ENCODE measurements at places on chromosomes 12 and 14.
A peak's percentile ranks its signal among the peaks of the same experiment; 100 is the strongest.

DNA sequence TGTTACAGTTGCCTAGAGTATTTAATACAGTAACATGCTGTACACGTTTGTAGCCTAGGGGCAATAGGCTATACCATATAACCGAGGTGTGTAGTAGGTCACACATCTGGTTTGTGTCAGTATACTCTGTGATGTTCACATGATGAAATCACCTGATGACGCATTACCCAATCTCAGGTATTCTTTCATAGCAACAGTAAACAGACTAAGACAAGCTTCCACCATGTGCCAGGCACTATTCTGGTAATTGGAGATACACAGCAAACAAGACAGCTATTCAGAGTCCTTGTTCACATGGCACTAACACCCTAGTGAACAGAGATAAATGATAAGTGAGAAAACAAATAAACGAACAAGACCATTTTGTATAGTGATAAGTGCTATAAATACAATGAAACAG is 3.8 kb upstream of the PDE3A start:
- DNase-seq, result peak; percentile 45

DNA sequence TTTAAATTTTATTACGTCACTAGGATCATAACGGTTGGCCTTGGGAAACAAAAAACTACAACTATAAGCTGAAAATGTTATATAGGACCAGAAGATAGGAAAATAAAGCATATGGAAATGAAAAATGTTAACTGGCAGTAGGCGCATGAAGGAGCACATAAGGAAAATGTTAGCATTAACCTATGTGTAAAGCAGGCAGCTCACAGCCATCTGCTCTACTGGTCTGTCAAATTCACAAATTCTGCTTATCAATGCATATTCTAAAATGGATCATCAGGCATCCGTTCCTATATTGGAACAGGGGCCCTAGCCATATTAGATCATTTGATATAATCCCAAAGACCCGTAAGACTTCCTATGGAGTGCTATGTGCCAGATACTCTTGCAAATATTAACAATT is 263.9 kb downstream of the MDGA2 start:
- DNase-seq, result no peak

GRCh38 chr12:50039151-50039835 is 14.0 kb upstream of the RACGAP1 start:
- DNase-seq, result peak; percentile 57

GRCh38 chr12:50453872-50454271 is 50.9 kb upstream of the DIP2B start:
- no peak for DNase-seq

- no peak for DNase-seq
Observed at GRCh38 chr12:90084018-90084417, 375.4 kb upstream of the ATP2B1 start.

- no peak for DNase-seq
Observed at GRCh38 chr12:74619084-74619483, 81.4 kb downstream of the ATXN7L3B start.

Data from DMS153 (cell line).